ENCODE measurements at places on chromosomes 3 and 15. TPM values are rescaled to one million over a fixed set of nuclear protein-coding genes. Genes with fewer than 3 reads are reported as not detected.

DNA sequence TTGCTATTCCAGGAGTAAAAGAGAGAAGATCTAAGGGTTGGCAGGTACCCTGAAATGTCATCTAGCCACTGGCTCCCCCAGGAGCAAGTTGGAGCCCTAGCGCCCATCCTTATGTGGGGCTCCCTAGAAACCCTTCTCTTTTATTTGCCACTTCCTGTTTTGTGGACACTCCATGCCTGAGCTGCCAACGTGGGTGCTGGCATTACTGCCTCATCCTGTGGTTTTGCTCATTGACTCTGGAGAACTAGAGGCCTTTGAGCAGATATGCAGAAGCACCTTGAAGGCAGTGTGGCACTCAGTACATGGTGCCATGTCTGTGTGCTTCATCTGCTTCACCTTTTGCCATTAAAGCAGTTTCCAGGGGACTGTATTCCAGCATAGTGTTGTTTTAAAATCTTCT is 8.1 kb downstream of the EDEM1 start:
- peaks cover 24% of the 10 kb centered on the region for H3K36me3 ChIP-seq
- no peak overlapping the region for H3K4me3 ChIP-seq
- H3K4me1 ChIP-seq = peaks cover 61% of the 10 kb centered on the region
- H3K27ac ChIP-seq = no peak overlapping the region

GRCh38 chr3:44678480-44679116 is 30.1 kb downstream of the ZNF35 start:
- no peaks in the 10 kb centered on the region for H3K4me1 ChIP-seq
- H3K27me3 ChIP-seq = peaks cover 16% of the 10 kb centered on the region
- no peak overlapping the region for H3K27ac ChIP-seq

DNA sequence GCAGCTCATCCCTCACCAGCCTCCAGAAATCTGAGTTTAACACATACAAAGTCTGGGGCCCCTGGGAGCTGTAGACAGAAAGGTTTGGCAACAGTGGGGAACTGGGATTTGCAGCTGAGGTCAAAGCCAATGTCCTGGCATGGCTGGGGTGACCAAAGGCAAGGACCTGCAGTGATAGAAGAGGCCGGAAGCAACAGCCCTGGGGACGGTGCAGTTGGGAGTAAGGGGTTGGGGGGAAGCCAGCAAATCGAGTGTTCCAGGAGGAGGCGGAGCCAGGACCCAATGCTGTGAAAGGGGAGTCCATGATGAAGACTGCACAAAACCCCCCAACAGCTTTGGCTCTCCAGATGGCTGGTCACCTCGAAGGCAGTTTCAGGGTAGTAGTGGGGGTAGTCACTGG is 74.1 kb upstream of the SPATA12 start:
- DNase-seq = no peak
- H3K36me3 ChIP-seq = no peaks in the 10 kb centered on the region
- peaks cover 26% of the 10 kb centered on the region for H3K4me1 ChIP-seq
- H3K27ac ChIP-seq = 0 out of 2 replicates have a peak overlapping the region, but pooled peaks have one; percentile 1

DNA sequence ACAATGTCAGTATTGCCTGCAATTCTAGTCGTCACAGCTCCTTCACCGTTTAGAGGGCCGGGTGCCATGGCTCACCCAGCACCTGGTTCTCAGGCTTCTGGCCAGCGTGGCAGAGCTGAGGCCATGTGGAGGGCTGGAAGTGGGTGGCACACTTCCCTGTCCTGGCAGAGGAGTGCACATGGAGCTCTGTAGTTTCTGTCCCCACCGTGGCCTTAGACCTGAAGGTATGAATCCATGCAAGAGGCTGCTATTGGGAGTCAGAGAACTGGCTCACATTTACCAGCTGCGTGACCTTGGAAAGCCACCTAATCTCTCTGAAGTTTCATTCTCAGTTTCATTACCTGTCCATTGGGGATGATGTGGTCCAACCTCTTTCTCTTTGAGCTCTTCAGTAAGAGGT is 22.2 kb downstream of the EPHB1 start:
- peaks cover 10% of the 10 kb centered on the region for H3K4me1 ChIP-seq
- H3K36me3 ChIP-seq = no peaks in the 10 kb centered on the region
- H3K27ac ChIP-seq = no peak overlapping the region
- no peak for DNase-seq

DNA sequence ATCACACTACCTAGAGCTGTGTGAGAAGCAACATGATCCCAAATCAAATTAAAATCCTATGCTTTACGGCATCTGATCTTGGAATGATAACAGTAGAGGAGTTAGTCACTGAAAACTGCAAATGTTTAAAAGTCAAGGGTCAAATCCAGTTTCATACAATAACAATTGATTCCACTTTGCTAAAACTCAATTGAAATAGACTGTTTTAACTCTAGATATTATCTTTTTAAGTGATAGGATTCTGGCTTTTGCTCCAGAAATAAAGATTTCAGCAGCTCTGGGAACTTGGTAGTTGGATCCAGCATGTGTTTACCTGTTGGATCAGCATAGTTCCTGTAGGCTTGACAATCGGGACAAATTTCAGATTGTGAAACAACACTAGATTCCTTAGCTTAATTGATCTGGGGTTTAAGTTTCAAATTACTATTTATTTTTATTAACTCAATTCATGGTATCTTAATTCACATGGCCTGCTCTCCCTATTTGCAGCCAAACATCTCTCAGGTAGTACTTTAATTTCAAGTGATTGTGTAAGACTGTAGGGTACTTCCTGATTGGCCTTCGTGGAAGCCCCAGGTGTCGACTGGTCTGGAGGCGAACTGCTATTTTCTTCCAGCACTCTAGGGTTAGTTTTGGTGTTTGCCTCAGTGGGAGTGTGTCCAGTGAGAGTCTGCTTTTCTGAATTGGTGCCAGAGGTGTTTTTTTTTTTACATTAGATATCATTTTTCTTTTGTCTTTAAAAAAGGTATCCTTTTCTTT is 16.6 kb downstream of the NFKBIZ start:
- H3K4me1 ChIP-seq = peaks cover 4% of the 10 kb centered on the region
- H3K4me3 ChIP-seq = no peak overlapping the region
- no peak overlapping the region for H3K27ac ChIP-seq
- peak; percentile 20 for DNase-seq
- H3K36me3 ChIP-seq = peaks cover 2% of the 10 kb centered on the region

ZNF662 gene
- 2.9 TPM for total RNA-seq

DNA sequence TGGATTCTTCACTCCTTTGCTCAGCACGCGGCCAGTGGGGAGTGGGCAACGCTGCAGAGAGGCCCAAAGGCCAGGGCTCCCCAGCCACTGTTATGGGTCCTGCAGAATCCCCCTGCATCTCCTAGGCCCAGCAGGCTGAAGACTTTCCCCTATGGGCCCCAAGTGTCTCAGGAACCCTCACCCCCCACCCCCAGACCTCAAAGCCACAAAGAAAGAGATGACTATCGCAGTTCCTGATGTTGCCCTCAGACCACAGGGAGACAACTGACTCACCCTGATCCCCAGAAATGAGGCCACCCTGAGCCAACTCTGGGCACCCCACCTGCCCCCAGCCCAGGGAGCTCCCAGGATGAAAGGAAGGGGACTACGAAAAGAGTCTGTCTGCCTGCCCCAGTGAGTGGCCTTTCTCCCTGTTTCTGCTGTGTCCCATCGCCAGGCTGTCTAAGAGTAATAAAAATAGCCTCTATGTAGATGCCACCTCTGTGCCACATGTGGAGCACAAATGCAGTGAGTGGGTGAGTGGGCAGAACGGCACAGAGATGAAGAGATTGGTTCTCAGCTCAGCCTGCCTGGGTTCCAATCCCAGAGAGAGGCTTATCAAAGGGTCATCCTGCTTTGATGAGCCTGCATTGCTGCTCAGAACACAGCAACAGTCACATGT is 283.0 kb downstream of the UACA start:
- DNase-seq = no peak
- no peaks in the 10 kb centered on the region for H3K4me1 ChIP-seq
- H3K27me3 ChIP-seq = no peaks in the 10 kb centered on the region
- no peak overlapping the region for H3K4me3 ChIP-seq
- no peak overlapping the region for H3K27ac ChIP-seq
- no peaks in the 10 kb centered on the region for H3K36me3 ChIP-seq

BTLA gene
- 0.37 TPM for total RNA-seq

CAPN3 gene
- total RNA-seq = 0.70 TPM

KLF15 gene
- 12.1 TPM for total RNA-seq

- no peak overlapping the region for H3K4me3 ChIP-seq
- H3K27me3 ChIP-seq = no peaks in the 10 kb centered on the region
- H3K36me3 ChIP-seq = no peaks in the 10 kb centered on the region
- H3K4me1 ChIP-seq = peaks cover 50% of the 10 kb centered on the region
- peak overlapping the region; percentile 8 for H3K27ac ChIP-seq
These were observed 5.3 kb downstream of the ABHD2 start for GRCh38 chr15:89093509-89093908.

- H3K4me1 ChIP-seq = peaks cover 20% of the 10 kb centered on the region
- DNase-seq = no peak
- no peak overlapping the region for H3K4me3 ChIP-seq
- H3K36me3 ChIP-seq = no peaks in the 10 kb centered on the region
These were observed 29.8 kb downstream of the PLA1A start for GRCh38 chr3:119627461-119627860.

- H3K36me3 ChIP-seq = no peaks in the 10 kb centered on the region
- DNase-seq = no peak
- H3K4me1 ChIP-seq = peaks cover 22% of the 10 kb centered on the region
- no peak overlapping the region for H3K4me3 ChIP-seq
- no peak overlapping the region for H3K27ac ChIP-seq
- no peaks in the 10 kb centered on the region for H3K27me3 ChIP-seq
These were observed 43.8 kb upstream of the RAB6B start for GRCh38 chr3:133939463-133939835.

GRCh38 chr15:96504371-96504770 is 173.9 kb downstream of the NR2F2 start:
- no peaks in the 10 kb centered on the region for H3K4me1 ChIP-seq
- H3K36me3 ChIP-seq = no peaks in the 10 kb centered on the region
- H3K27ac ChIP-seq = no peak overlapping the region
- DNase-seq = no peak

C3orf49 gene
- not detected for total RNA-seq

- H3K4me1 ChIP-seq = peaks cover 17% of the 10 kb centered on the region
- peak; percentile 84 for DNase-seq
- H3K36me3 ChIP-seq = peaks cover 9% of the 10 kb centered on the region
- H3K27me3 ChIP-seq = no peaks in the 10 kb centered on the region
- no peak overlapping the region for H3K4me3 ChIP-seq
- H3K27ac ChIP-seq = no peak overlapping the region
These were observed 250.5 kb downstream of the UACA start for GRCh38 chr15:70512772-70513362.

- H3K27me3 ChIP-seq = peaks cover 3% of the 10 kb centered on the region
- H3K27ac ChIP-seq = no peak overlapping the region
- no peak for DNase-seq
- no peak overlapping the region for H3K4me3 ChIP-seq
These were observed 8.0 kb upstream of the PARL start for GRCh38 chr3:183892610-183893214.

- no peak overlapping the region for H3K4me3 ChIP-seq
- H3K4me1 ChIP-seq = peaks cover 12% of the 10 kb centered on the region
- no peak overlapping the region for H3K27ac ChIP-seq
- DNase-seq = no peak
- H3K36me3 ChIP-seq = no peaks in the 10 kb centered on the region
These were observed 151.1 kb upstream of the ROPN1 start for GRCh38 chr3:124143047-124143446.

- peaks cover 9% of the 10 kb centered on the region for H3K4me1 ChIP-seq
- no peak overlapping the region for H3K4me3 ChIP-seq
- DNase-seq = no peak
These were observed 17.9 kb upstream of the NMNAT3 start for GRCh38 chr3:139695426-139696313.

- DNase-seq = no peak
- H3K27me3 ChIP-seq = no peaks in the 10 kb centered on the region
- no peaks in the 10 kb centered on the region for H3K36me3 ChIP-seq
These were observed 14.0 kb downstream of the CLDN16 start for GRCh38 chr3:190401963-190402362.

GRCh38 chr15:73298522-73299245 is 70.1 kb downstream of the HCN4 start:
- H3K4me3 ChIP-seq = no peak overlapping the region
- DNase-seq = no peak
- H3K27me3 ChIP-seq = no peaks in the 10 kb centered on the region
- H3K27ac ChIP-seq = no peak overlapping the region

DNA sequence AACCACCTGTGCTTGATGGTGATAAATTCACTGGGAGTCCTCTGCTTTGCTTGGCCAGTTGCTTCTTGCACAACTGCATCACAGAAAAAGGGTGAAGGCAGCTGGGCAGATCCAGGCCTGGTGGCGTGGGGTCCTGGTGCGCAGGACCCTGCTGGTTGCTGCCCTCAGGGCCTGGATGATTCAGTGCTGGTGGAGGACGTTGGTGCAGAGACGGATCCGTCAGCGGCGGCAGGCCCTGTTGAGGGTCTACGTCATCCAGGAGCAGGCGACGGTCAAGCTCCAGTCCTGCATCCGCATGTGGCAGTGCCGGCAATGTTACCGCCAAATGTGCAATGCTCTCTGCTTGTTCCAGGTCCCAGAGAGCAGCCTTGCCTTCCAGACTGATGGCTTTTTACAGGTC is 31.1 kb upstream of the IQCF2 start:
- no peak overlapping the region for H3K4me3 ChIP-seq
- DNase-seq = no peak
- H3K4me1 ChIP-seq = peaks cover 3% of the 10 kb centered on the region
- H3K27me3 ChIP-seq = peaks cover 2% of the 10 kb centered on the region

NEK10 gene
- total RNA-seq = 1.4 TPM

DNA sequence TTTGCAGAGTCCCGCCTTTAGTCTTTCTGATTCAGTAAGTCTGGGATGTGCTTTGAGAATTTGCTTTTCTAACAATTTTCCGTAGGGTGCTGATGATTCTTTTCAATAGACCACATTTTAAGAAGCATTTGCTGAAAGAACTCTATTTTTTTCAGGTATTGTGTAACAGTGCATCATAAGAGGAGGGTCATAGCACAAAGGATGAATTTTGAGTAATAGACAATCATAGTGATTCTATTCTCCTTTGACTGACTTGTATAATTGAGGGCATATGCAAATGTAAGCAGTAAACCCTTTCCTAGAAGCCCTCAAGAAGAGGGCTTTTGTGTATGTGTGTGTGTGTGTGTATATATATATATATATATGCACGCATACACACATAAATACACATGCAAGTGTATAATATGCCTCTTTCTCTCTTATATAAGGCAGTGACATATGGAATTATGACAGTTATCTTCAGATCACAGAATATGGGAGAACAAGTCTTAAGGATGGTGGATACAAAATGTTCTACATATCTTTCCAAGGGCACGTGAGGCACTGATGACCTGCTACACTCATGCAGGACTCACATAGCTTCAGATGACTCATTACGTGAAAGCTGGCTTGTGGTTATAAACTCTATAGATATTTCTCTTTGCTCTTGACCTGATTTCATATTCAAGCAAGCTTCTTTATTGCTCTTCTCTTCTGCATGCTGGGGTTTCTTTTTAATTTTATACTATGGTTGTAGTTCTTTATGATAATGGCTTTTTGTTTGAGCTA is 6.5 kb upstream of the PLSCR1 start:
- peaks cover 31% of the 10 kb centered on the region for H3K4me1 ChIP-seq
- H3K4me3 ChIP-seq = no peak overlapping the region
- no peak for DNase-seq
- H3K27me3 ChIP-seq = peaks cover 7% of the 10 kb centered on the region

GRCh38 chr3:175397372-175397771 is 538.2 kb downstream of the NAALADL2 start:
- peaks cover 30% of the 10 kb centered on the region for H3K4me1 ChIP-seq
- no peak overlapping the region for H3K27ac ChIP-seq
- H3K36me3 ChIP-seq = peaks cover 7% of the 10 kb centered on the region
- H3K27me3 ChIP-seq = no peaks in the 10 kb centered on the region
- DNase-seq = no peak
- no peak overlapping the region for H3K4me3 ChIP-seq

- no peaks in the 10 kb centered on the region for H3K4me1 ChIP-seq
- H3K27ac ChIP-seq = no peak overlapping the region
- no peak for DNase-seq
- no peaks in the 10 kb centered on the region for H3K27me3 ChIP-seq
- H3K36me3 ChIP-seq = no peaks in the 10 kb centered on the region
- no peak overlapping the region for H3K4me3 ChIP-seq
These were observed 18.4 kb upstream of the TSEN2 start for GRCh38 chr3:12465836-12466225.

TEX55 gene
- total RNA-seq = not detected
